NCI-H187 (cell line): ENCODE measurements at places on chromosomes 6 and 20.

- DNase-seq: no peak
These were observed 28.4 kb upstream of the GSTA3 start for GRCh38 chr6:52937908-52938307.

DNA sequence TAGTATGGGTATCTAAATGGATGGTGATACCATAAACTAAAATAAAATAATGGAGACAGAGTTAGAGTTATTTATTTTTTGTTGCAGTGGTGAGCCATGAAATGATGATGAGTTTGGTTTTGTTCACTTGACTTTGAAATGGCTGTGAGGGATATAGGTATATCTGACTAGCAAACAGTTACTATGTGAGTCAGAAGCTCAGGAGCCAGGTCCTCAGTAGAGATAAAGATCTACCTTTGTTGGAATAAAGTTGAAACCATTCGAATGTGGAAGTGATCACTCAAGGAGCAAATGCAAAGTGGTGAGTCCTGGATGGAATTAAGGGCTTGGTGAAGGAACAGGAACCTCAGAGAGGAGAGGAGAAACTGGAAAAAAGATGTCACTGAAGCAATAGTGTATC, 86.0 kb upstream of the TPD52L1 start:
- no peak for DNase-seq

DNA sequence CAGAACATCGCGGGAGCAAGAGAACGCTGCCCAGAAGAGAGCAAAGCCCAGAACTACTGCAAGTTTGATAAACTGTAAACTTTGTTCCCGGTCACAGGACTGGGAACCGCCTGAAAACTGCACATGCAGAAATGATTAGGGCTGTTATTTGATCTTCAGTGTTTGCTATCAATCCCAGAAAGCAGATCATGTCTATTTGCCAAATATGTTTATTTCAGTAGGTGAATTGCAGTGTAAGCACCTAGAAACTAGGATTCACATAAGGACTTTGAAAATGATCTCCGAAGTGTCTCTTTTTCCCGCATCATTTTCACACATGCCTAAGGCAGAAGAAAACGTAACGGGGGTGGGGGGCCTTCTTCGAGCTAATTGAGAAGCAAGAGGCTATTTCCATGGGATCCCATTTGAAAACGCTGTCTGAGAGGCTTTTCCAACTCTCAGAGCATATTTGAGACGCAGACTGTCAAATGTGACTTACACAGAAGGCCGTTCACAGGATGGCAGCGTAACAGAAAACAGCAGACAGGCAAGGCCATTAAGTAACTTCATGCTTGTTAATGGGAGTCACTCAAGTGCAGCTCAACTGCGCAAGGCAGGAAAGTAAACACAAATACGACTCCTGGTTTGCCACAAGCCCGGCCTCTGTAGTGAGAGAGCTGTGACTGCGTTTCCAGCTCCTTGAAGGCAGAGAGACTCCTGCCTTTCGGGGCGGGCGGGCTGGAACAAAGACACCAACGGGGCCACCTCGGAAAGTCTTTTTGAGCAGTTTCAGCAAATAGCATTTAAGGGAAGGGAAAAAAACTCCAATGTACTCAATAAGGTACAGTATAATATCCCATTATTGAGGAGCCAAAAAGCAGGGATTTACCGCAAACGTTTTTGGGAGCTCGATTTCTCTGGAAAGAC, 144.7 kb upstream of the ZNF217 start:
- peak; percentile 89 for DNase-seq

GRCh38 chr20:25050501-25051350, 7.2 kb downstream of the ACSS1 start:
- no peak for DNase-seq

DNA sequence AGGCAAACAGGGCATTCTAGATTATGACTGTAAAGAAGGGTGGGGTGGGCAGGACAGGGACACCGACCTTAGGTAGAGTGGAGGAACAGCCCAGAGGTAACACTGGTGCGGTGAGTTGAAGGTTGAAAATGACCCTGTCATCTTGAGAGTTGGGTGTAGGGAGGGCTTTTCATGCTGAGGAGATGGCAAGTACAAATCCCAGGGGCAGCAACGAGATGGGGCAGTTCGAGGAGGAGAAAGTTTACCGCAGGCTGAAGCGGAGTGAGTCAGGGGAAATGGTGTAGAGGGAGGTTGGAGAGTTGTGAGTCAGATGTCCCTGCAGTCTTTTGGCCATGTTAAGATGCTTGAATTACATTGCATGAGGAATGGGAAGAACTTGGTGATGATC, 101.1 kb downstream of the HIVEP1 start:
- no peak for DNase-seq

- DNase-seq: no peak
These were observed 22.9 kb upstream of the SPACA1 start for GRCh38 chr6:88024696-88025095.

GRCh38 chr20:31861385-31862156, 8.8 kb downstream of the DUSP15 start:
- DNase-seq: peak; percentile 74

GRCh38 chr6:158415666-158416065, 103.4 kb downstream of the TULP4 start:
- no peak for DNase-seq

DNA sequence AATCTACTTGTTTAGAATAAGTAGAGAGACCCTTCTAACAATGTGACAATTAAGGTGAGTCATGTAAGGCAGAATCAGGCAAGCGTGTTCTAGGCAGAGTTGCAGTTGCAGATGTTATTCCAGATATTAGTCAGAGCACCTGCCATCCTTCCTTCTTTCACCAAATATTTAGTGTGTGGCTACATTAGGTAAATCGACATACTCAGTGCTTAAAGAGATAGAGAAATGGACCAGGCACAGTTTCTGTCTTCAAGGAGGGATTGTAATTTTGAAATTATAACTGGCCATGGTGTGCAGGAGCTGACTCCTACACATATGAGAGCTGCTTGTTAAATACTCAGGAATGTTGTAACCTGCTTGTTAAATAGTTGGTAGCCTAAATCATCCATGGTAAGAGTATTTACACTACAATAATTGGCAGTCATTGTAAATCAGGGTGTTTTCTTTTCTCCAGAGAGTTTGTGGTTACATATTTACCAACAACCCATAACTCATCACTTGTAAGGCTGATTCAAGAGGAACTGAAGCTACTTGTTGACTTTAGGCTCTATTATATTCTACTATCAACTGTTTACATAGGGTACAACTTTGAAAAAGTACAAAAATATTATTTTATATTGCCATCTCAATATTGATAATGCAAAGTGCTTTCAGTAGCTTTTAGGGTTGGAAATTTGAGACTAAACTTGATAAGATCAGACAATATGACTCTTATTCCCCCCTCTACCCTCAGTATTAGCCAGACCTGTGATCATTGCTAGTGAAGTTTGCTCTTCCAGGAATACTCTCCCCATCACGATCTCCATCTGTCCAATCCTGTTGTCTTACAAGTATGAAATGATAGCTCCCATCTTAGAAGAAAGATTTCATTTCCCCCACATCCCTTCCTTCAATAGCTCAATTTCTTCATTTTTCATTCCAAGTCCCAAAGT, 607.1 kb downstream of the COL12A1 start:
- DNase-seq: no peak

DNA sequence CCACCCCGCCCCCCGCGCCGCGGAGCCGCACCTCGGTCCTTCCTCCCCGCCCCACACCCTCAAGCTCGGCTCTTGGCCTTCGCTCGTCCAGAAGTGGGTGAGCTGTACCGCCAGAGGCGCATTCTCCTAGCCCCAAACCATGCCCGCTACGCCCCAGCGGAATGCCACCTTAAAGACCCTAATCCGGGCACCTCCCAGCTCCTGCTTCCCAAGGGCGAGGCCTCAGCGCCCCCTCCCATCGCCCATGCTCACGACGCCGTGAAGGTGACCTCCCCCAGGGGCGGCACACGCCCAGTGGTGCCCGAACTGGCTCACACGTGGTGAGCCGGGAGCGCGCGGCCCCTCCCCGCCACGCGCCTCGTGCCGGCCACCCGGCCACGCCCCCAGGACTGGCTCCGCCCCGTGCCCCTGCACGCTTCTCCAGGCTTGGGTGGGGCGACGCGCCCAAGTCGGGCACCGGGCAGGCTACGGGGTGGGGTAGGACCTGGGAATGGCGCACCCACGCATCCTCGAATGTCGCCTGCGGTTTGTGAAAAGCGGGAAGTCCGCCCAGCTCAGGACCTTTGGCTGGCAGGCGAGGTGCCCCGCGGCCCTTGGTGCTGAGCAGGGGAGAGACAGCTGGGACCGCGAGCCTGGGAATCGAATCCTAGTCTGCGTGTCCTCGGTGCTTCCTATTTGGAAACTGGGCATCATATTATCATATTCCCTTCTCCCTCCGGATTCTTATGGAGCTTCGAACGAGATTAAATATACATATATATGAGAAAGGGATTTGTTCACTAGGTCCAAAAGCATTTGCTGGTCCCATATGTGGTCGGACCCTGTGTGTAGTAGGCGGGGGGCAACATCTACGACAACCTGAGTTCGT, 941 bp upstream of the SOX12 start:
- peak; percentile 94 for DNase-seq

- DNase-seq: peak; percentile 83
These were observed 74.6 kb downstream of the OR2B2 start for GRCh38 chr6:27837625-27838057.

DNA sequence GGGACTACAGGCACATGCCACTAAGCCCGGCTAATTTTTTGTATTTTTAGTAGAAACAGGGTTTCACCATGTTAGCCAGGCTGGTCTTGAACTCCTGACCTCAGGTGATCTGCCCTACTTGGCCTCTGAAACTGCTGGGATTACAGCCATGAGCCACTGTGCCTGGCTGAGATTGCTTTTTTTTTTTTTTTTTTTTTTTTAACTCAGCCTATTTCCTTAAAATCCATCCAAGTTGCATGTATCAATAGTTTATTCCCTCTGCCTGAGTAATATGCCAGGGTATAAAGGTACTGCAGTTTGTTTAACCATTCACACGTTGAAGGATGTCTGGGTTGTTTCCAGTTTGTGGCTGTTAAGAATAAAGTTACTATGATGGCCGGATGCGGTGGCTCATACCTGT, 10.7 kb downstream of the SLX4IP start:
- no peak for DNase-seq

- DNase-seq: no peak
These were observed 225.6 kb downstream of the LMBRD1 start for GRCh38 chr6:69571234-69571633.

DNA sequence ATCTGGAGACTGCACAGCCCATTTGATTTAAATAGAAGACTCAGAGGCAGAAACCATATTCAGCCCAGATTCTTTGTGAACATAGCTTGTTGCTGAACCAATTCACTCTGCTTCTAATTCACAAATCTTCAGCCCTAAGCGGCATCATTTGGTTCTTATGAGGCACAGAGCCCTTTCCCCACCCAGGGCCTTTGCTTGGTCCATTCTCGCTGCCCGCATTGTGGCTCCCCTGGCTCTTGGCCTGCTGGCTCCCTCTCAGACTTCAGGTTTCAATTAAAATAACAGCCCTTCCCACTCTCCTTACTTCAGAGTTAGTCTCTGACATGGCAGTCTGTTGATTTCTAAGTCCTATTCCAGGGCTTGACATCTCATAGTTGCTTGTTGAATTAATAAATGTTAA, 9.4 kb upstream of the TMEM14A start:
- DNase-seq: no peak
